ENCODE measurements at places on chromosomes 3 and 15.

- no peak for DNase-seq
These were observed 2.2 kb upstream of the INTS14 start for GRCh38 chr15:65612949-65613744.

DNA sequence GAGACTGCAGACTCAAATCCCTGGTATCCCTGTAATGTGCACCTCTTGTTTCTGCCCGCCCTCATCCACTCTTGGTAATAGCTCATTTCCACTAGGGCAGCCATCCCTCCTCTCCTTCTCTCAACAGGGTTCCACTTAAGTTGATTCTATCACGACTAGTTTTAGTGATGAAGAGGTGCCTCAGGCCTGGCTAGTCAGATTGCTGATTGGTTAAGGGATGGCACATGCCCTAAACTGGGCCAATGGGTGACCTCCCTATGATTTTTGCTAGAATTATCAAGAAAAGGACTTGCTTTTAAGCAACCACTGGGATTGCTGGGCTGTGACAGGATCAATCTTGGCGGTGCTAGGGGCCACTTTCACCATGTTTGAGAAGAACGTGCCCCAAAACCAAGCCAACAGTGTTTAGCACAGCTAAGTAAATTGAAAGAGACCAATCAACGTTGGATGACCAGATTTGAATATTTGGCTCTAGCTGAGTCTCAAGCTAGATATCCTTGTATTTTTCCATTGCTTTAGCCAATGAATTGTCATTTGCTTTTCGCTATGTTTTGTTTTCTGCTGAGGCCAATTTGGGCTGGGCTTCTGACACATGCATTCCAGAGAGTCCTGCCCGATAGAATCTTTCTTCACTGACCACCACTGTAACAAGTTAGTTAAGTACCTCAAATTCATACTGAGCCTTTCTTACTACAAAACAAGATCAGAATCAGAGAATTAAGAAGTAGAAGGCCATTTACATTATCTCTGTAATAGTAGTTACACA is 131.0 kb downstream of the PDZRN3 start:
- no peak for DNase-seq

- DNase-seq, result no peak
These were observed 60.2 kb downstream of the GRM7 start for GRCh38 chr3:6921066-6921465.

DNA sequence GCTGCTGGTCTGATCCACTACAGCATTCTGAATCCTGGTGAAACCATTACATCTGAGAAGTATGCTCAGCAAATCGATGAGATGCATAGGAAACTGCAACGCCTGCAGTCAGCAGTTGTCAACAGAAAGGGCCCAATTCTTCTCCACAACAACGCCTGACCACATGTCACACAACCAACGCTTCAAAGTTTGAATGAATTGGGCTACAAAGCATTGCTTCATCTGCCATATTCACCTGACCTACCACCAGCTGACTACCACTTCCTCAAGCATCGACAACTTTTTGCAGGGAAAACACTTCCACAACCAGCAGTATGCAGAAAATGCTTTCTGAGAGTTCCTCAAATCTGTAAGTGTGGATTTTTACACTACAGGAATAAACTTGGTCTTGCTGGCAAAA is 54.7 kb upstream of the C2CD4B start:
- DNase-seq, result no peak

DNA sequence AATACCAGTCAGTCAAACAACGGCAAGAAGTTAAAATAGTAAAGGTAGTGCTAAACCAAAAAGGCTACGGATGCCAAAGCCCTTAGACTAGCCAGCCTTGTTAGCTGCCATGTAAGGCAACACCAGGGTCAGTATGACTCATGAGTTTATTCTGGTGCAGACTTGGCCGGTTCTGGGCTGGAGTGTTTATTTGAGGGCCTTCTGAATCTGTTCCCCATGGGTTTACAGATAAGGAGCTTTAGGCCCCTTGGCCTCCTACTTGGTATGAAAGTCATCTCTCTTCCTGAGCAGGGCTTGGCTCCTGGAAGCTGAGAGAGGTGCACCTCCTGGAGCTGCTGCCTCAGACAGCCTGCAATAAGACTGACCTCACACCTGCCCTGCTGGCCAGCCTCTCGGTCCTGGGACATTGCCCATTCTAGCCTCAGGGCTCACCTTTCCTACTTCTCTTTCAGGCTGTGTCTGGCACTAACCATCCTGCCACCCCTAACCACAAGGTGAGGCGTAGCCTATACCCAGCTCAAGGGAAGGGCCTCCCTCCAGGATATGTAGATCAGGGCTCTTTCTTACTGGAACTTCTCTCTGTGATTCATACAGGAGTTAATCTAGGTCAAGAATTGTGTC is 10.4 kb upstream of the RTP1 start:
- peak; percentile 9 for DNase-seq

DNA sequence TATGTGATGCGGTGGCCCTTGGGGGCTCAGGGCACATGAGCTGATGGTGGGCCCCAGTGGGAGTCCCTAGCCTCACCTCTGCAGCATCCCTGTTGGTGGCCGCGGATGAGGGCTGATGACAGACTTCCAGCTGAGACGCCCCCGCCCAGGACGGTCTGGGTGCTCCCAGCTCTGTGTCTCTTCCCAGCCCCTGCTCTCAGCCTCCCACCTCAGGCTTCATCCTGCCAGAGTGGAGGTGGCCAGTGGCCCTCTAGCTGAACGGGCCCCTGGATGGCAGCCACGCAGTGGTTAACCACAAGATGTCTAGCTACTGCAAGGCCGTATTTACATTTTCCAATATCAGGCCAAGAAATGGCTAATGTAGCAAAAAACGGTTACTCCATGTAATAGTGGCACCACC is 205.3 kb upstream of the LINGO1 start:
- DNase-seq, result peak; percentile 10
